ENCODE measurements at places on chromosomes 3 and 15. TPM values are rescaled to one million over a fixed set of nuclear protein-coding genes. Genes with fewer than 3 reads are reported as not detected.

Gene C3orf22
- not detected for polyA plus RNA-seq

Gene GOLGA8T
- polyA plus RNA-seq = not detected

DNA sequence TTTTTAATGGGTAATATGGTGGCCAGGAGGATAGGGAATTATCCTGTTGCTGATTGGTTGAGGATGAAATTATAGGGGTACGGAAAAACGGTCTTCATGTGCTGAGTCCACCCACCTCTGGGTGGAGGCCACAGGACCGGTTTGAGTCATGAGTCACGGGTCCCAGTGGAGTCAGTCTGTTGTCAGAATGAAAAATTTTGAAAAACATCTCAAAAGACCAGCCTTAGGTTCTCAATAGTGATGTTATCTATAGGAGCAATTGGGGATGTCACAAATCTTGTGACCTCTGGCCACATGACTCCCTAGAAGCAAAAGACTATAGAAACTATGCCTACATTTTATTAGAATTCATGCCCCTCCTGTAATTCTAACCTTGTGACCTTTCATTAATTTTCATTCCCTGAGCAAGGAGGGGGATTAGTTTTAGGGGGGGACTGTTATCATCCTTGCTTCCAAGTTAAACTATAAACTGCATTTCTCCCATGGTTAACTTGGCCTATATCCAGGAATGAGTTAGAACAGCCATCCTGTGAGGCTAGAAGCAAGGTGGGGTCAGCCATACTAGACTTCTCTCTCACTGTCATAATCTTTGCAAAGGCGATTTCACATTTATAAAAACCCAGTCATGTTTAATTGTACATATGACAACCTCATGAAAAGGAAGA, 101.2 kb downstream of the TCF12 start:
- no peaks in the 10 kb centered on the region for H3K36me3 ChIP-seq
- no peaks in the 10 kb centered on the region for H3K4me1 ChIP-seq
- no peaks in the 10 kb centered on the region for H3K27me3 ChIP-seq
- DNase-seq = no peak
- H3K27ac ChIP-seq = no peak overlapping the region

- no peak for DNase-seq
- no peaks in the 10 kb centered on the region for H3K36me3 ChIP-seq
- no peak overlapping the region for H3K4me3 ChIP-seq
- H3K4me1 ChIP-seq = no peaks in the 10 kb centered on the region
- no peak overlapping the region for H3K27ac ChIP-seq
Observed at GRCh38 chr15:62416526-62416925, 251.4 kb upstream of the C2CD4B start.

GRCh38 chr3:144549166-144549565, 577.5 kb downstream of the DIPK2A start:
- no peaks in the 10 kb centered on the region for H3K27me3 ChIP-seq
- no peak overlapping the region for H3K27ac ChIP-seq
- no peaks in the 10 kb centered on the region for H3K36me3 ChIP-seq
- H3K4me1 ChIP-seq = peaks cover 3% of the 10 kb centered on the region
- H3K4me3 ChIP-seq = no peak overlapping the region
